ELF-1 (cell line): ENCODE measurements at places on chromosomes 5 and 9.

GRCh38 chr5:31283326-31283725, 89.8 kb downstream of the CDH6 start:
- DNase-seq, result no peak

GRCh38 chr9:133789778-133790177, 51.6 kb upstream of the SARDH start:
- DNase-seq, result no peak

DNA sequence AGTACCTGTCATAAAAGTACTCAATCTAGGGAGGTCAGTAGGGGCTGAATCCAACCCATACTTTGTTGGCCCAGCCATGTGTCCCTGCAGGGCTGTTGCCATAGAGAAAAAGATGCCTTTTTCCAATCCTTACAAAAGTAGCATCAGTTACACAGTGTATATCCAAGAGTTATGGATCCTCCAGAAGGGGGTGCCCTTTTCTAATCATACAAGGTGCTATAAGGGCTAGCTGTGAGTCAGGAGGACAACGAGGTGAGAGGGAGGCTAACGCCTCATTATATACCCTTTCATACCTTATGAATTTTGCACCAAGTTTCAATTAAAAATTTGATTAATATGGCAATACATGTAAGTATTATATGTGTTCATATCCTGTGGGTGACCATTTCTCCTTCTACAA, 4.8 kb downstream of the KIAA0825 start:
- no peak for DNase-seq

DNA sequence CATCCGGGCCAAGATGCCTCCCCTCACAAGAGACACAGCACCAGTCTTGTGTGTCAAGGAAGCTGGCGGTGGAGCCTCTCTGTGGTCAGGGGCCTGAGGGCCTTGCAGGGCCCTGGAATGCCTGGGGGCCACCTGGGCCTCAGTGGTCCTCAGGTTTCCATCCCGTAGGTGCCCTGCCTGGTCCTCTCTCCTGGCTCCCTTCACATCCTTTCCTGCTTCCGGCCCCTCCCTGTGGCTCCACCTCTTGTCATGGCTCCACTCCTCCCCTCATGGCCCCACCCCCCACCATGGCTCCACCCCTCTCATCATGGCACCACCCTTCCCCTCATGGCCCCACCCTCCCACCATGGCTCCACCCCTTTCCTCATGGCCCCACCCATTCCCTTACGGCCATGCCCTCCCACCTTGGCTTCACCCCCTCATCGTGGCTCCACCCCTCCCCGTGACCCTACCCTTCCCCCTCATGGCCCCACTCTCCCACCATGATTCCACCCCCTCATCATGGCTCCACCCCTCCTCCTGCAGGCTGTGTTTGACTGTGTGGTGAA, 175.8 kb downstream of the CACNA1B start:
- no peak for DNase-seq

GRCh38 chr5:134224888-134225779, 739 bp downstream of the PPP2CA start:
- DNase-seq, result peak; percentile 85
